A549 treated with dexamethasone at 1 μM for 4 hours (cell line): ENCODE measurements at places on chromosomes 1 and 21. TPM values are rescaled to one million over a fixed set of nuclear protein-coding genes. Genes with fewer than 3 reads are reported as not detected.

The BGLAP gene
- total RNA-seq = 0.23 to 0.47 TPM (median 0.29 TPM) in 3 of 5 replicates, not detected in the others

The PTPRC gene
- total RNA-seq = not detected in 5 replicates

The VHLL gene
- total RNA-seq = not detected in 5 replicates

The SLC2A5 gene
- total RNA-seq = 0.35 to 1.1 TPM (median 0.52 TPM) in 5 replicates

The NR1I3 gene
- total RNA-seq = not detected in 5 replicates

The TMEM269 gene
- 0.05 to 0.11 TPM (median 0.08 TPM) in 5 replicates for total RNA-seq

The SPATA1 gene
- total RNA-seq = 0.53 to 1.7 TPM (median 1.1 TPM) in 5 replicates

The FAM76A gene
- 5.2 to 6.7 TPM (median 6.5 TPM) in 5 replicates for total RNA-seq

The DCST2 gene
- total RNA-seq = 0.30 to 1.1 TPM (median 0.73 TPM) in 5 replicates

The MAEL gene
- not detected in 5 replicates for total RNA-seq
